Activated CD8-positive, alpha-beta memory T cell treated with anti-CD3 and anti-CD28 coated beads for 1 hour (primary cell): ENCODE measurements at places on chromosomes 7 and 10.

GRCh38 chr7:70694434-70694970 lies 437.4 kb upstream of the GALNT17 start:
- DNase-seq, result no peak

DNA sequence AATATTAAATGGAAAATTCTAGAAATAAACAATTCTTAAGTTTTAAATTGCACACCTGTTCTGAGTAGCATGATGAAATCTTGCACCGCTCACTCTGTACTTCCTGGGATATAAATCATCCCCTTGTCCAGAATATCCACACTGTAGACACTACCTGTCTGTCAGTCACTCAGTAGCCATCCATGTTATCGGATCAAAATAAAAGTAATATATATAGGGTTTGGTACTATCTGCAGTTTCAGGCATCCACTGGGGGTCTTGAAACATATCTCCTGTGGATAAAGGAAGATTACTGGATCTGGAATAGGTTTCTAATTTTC lies 6.8 kb downstream of the TECTB start:
- DNase-seq, result no peak

- DNase-seq, result no peak
Measured at GRCh38 chr7:360454-361100, 70.6 kb downstream of the FOXL3 start.

GRCh38 chr10:102832987-102833386 lies 4.2 kb downstream of the CYP17A1 start:
- DNase-seq, result no peak

- no peak for DNase-seq
Measured at GRCh38 chr7:138741453-138741735, 40.2 kb upstream of the SVOPL start.

GRCh38 chr7:128148676-128149075 lies 92.4 kb upstream of the LEP start:
- no peak for DNase-seq

GRCh38 chr7:44275957-44276570 lies 49.3 kb downstream of the CAMK2B start:
- DNase-seq, result no peak

GRCh38 chr10:31148951-31149350 lies 117.3 kb upstream of the ZNF438 start:
- no peak for DNase-seq

- DNase-seq, result no peak
Measured at GRCh38 chr10:86251426-86251825, 115.2 kb downstream of the GRID1 start.
